NCI-H1105 treated with DMSO at 0.1 percent for 48 hours (cell line): ENCODE measurements at places on chromosomes 5 and 9.
A peak's percentile ranks its signal among the peaks of the same experiment; 100 is the strongest.

- DNase-seq, result no peak
Measured at GRCh38 chr5:154473581-154474283, 4.3 kb downstream of the HAND1 start.

- peak; percentile 31 for DNase-seq
Measured at GRCh38 chr5:90386099-90386710, 23.4 kb downstream of the CETN3 start.

DNA sequence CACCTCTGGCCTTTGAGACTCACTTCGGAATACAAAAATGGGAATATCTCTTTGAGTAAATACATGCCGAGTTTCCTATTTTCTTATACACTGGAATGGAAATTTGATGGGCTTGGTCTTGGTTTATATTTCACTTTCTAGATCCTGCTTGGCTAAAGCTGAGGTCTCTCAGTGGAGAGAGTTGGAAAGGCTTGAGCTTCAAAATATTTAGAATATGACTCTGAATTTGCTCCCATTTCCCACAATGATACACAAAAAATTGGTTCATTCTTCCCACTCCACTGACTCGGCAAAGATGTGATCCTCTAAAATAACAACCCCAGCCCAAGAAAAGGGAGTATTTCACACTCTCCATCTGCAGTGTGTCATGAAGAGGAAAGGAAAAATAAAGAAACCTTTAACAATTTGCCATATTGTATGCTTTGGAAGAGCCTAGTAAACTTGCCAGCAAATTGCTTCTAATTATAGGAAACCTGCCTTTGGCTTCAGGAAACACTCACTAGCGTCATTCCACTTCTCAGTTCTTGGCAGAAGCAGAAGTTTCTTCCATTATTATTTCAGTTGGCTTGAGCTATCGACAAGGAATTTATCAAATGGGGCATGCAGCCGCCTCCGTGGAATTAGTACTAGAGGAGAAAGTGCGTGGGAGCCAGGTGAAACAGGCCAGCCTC is 302.9 kb downstream of the NSG2 start:
- DNase-seq, result peak; percentile 38

GRCh38 chr5:143142596-143143435 is 260.7 kb downstream of the NR3C1 start:
- DNase-seq, result peak; percentile 83

DNA sequence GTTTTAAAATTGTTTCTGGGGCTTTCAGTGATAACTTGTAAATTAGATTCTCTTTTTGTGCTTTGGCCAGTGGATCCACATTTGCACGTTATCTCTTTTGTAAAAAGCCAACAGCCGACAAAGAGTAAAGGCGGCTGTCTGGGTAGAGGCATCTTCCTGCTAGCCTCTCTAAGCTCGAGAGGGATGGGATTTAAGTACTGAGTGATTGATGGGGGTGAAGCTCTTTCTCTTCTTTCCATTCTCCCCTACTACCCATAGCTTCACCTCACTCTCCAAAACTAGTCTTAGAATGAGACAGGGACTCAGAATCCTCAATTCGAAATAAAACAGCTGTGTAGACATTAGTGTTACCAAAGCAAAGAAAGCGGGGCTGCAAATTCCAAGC is 3.4 kb downstream of the PBX3 start:
- DNase-seq, result no peak

GRCh38 chr9:69798744-69799143 is 21.9 kb upstream of the CFAP95 start:
- no peak for DNase-seq

- no peak for DNase-seq
Measured at GRCh38 chr9:120702075-120702474, 12.2 kb downstream of the MEGF9 start.

GRCh38 chr5:179439181-179439985 is 94.1 kb upstream of the ADAMTS2 start:
- no peak for DNase-seq

- no peak for DNase-seq
Measured at GRCh38 chr5:32523625-32524024, 61.7 kb upstream of the SUB1 start.

DNA sequence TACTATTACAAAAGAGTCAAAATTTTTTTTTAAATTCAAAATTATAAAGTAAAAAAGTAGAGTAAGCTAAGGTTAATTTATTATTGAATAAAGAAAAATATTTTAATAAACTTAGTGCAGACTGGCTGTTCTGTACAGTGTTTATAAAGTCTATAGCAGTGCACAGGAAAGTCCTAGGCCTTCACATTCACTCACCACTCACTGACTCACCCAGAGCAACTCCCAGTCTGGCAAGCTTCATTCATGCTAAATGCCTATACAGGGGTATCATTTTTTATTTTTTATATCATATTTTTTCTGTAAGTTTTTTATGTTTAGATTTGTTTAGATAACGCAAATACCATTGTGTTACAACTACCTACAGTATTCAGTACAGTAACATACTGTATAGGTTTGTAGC is 700.7 kb upstream of the GRAMD2B start:
- DNase-seq, result no peak

DNA sequence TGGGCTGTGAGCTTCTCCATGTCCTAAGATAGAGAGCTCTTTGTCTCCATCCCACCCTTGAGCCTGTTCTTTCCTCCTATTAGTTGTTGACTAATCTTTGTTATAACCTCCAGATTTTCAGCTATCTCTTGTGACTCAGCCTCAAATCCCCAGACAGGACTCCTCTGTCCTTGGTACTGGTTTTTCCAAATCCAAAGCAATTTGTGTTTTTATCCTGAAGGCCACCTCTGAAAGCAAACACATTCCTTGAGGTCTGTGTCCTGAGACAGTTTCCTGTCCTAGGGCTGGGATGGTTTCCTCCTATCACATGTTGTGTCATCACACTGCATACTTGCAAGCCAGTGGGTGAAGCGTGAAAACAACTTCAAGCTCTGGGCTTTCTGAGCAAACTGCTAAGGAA is 8.5 kb downstream of the TNC start:
- no peak for DNase-seq

- DNase-seq, result no peak
Measured at GRCh38 chr5:6264394-6264793, 114.0 kb downstream of the MED10 start.

GRCh38 chr5:169933616-169934015 is 46.7 kb downstream of the INSYN2B start:
- DNase-seq, result no peak

- peak; percentile 78 for DNase-seq
Measured at GRCh38 chr9:21974722-21975409, 19.3 kb downstream of the CDKN2A start.

GRCh38 chr9:124297551-124297901 is 39.8 kb downstream of the NEK6 start:
- DNase-seq, result no peak

- no peak for DNase-seq
Measured at GRCh38 chr5:178108966-178109365, 4.4 kb upstream of the N4BP3 start.

GRCh38 chr9:98241357-98242300 is 13.8 kb downstream of the TBC1D2 start:
- no peak for DNase-seq

GRCh38 chr9:36623280-36623679 is 50.6 kb downstream of the MELK start:
- no peak for DNase-seq

GRCh38 chr9:120555839-120556238 is 24.1 kb downstream of the CDK5RAP2 start:
- DNase-seq, result no peak

GRCh38 chr9:35341021-35341420 is 148.9 kb upstream of the RUSC2 start:
- no peak for DNase-seq
